Stimulated activated CD8-positive, alpha-beta memory T cell treated with anti-CD3 and anti-CD28 coated beads, Interleukin-7, amount 100 ng/mL, for 4 hours (primary cell): ENCODE measurements at places on chromosomes 1 and 21.

DNA sequence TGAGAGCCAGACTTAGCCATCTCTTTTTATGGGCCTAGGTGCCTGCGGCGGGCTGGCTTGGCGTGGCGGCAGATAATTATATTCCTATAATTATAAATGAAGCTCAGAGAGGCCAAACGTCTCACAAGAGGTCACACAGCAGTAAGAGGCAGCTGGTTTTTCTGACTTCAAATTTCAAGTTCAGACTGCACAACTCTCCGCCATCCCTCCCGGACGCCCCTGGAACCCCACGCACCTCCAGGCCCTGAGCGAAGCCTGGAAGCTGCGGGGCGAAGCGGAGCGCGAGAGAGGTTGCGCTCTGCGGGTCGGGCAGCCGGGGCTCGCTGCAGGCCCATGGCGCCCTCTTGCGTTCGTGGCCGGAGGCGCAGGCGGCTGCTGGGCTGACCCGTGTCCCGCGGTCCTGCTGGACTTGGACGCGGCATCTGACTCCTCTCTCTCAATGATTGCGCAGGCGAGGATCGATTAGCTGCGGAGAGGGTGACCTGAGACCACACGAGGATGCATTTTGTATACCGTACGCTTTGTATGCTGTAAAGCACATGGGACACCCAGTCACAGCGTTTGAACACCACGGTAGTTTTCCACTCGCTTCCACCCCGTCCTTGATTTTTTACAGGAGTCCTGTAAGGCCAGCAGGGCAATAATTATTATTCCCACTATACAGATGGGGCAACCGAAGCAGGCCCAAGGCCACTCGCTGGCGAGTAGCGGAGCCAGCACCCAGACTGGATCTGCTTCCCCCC is 272.7 kb downstream of the FOXD2 start:
- DNase-seq = peak; percentile 32

GRCh38 chr1:109655615-109656519 is at the start of gene GSTM4:
Gene GSTM4, plus strand, starts transcription at chr1:109656099. Its CDS starts 291 bp downstream, at chr1:109656390.
- peak; percentile 55 for DNase-seq

DNA sequence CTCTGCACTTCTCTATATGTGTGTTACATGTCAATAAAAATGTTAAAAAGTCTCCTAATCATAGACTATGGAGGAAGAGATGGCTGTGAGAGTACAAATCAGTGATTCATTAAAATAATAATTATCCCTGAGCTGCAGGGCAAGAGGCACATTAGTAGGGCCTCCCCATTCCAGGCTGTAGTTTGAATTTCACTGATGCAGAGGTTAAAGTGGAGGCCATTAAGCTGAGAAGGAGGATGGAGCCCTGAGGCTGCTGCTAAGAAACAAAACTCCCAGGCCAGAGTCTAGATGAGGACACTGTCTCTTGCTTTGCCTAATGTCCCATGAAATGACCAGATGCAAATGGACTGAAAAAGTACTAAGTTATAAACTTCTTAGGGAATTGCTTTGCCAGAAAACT is 89.1 kb upstream of the WDR26 start:
- DNase-seq = no peak

DNA sequence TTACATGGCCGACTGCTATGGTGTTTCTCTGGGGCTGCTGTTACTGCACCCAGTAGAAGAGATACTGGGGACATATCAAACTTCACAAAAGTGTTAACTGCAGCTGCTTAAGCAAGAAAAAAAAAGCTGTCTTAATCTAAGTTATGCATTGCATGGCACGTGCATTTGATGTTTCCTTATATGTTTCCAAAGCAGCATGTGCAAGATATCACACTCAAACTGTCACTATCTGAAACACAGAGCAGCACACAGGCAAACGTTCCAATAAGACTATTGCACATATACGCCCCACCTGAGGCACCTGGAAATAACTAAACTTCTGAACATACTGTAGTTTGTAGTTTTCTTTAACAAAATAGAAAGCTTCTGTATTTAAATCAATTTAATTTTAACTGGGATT is 671.4 kb upstream of the ADGRL2 start:
- no peak for DNase-seq

GRCh38 chr1:211874521-211875347 is 44.2 kb upstream of the LPGAT1 start:
- DNase-seq = no peak

DNA sequence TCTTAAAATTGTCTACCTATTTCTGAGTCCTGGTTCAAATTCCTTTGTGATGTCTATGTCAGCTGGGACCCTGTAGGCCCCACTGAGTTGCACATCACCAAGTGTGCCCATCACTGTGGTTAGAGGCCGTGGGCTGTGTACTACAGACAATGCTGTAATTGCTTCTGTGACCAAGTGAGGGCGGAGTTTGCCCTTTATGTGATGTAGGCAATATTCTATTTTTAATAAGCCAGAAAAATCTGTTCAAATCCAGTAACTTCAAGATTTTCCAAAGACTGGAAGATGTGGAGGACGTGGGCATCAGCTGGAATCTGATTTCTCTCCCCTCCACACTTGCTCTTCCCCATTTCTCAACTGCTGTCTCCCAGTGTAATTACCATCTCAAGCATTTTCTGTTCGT is 215.4 kb downstream of the PBX1 start:
- DNase-seq = no peak

DNA sequence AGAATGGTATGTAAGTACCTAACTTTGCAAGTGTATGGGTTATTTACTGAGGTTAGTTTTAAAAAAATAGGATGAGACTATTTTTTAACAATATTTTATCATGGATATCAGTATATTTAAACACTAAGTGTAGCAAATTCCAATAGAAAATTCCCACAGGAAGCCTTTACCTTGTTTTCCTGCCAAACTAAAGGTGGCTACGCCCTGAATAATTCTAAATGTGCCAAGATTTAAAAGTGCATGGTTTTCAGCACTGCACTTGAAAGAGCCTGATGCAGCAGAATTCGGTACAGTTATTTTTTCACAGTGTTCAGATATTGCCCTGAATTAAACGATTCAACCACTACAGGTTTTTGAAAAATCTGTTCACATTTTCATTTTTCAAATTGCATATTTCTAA is 1622.8 kb upstream of the B3GALT2 start:
- no peak for DNase-seq

- no peak for DNase-seq
Observed at GRCh38 chr1:227913396-227913763, 34.4 kb downstream of the WNT9A start.

DNA sequence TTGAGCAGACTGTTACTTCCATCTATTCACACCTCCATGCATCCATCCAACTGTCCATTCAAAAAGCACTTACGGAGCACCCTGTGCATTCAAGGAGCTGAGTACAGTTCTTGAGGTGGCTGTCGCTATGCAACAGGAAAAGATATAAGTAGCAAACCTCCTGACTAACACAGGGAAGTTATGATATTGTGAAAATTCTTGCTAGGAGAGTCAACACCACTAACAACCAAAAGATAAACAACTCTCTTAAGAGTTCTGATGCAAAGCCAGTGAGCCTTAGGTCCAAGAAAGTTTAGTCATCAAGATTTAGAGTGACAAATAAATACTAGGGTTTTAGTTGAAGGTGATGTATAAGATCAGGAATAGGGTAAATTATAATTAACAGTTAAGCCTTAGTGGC is 44.5 kb upstream of the TRIM45 start:
- no peak for DNase-seq

- no peak for DNase-seq
Observed at GRCh38 chr1:107264561-107264960, 123.7 kb downstream of the NTNG1 start.

GRCh38 chr1:16158993-16159831 is 3.3 kb upstream of the EPHA2 start:
- DNase-seq = no peak

DNA sequence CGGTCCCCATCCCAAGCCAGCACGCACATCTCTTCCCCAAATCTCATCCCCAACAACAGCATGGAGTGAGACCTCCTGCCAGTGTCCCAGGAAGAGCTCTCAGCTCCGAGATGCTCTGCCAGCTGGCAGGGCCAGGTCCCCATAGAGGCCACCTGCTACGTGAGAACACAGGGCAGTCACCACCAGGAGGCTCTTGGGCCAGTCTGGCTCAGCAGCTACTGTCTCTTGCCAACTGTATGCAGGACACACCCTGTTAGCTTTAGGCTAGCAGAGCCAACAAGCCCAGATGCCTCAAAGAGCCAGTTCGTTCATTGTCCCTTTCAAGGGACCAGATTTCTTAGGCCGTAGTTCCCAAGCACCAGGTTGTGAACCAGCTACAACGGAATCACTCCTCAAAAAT is 36.9 kb downstream of the FBXO2 start:
- DNase-seq = no peak

DNA sequence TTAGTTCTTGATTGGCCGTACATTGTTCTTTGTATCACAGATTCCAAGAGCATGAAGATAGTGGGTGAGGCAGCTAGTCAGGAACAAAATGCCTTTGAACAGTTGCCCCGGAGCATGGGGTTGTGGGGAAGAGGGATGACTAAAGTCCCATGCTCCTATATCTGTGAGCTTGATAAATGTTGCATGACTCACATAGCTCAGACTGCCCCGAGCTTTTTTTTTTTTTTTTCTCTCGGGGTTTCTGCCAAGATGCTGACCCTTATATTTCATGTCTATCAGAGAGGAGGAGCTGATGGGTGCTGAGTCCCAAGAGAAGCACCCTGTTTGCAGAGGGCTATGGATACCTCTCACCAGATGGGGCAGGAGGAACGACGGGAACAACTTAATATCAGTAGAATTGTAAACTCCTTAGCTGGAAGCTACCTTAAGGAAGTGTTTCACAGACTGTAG is 40.6 kb downstream of the SRRM1 start:
- no peak for DNase-seq

DNA sequence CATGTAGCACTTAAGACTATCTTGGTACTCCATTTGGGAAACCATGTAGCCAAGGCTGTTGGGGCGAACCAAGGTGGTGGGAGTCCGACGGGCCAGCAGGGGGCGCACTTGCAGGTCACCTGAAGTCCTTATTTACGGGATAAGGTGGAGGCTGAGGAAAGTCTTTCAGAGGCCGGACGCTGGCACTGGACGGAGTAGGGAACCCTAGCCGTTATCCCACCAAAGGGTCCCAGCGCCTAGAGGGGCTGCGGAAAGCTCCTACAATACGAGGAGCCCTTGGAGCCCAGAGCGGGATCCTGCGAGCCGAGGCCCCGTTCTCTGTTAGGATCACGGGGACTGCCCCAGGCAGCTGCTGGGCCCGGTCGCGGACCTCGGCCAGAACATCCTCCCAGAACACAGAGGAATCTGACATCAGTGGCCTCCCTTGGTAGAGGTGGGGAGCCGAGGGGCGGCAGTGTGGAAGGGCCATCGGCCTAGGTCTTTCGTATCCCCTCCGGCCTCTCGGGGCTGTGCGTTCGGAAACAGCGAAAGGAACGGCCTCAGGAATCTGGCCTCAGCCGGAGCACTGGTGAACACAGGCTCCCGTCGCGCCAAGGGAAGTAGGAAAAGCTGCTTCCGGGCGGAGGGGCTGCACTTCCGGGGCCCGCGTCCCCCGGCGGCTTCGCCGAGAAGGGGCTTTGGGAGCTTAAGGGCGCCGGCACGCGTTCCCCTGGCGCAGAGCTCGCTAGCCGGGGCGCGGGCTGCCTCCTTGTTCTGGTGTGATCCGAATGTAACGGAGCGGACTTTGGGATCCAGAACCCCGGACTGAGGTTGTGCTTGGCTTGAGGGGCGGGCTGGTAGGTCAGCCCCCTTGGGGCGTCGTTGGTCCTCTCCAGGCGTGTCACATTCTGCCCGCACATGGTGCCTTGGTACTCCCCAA is 29.9 kb upstream of the RPTN start:
- peak; percentile 68 for DNase-seq

- no peak for DNase-seq
Observed at GRCh38 chr1:160645386-160646130, 1.3 kb downstream of the SLAMF1 start.

DNA sequence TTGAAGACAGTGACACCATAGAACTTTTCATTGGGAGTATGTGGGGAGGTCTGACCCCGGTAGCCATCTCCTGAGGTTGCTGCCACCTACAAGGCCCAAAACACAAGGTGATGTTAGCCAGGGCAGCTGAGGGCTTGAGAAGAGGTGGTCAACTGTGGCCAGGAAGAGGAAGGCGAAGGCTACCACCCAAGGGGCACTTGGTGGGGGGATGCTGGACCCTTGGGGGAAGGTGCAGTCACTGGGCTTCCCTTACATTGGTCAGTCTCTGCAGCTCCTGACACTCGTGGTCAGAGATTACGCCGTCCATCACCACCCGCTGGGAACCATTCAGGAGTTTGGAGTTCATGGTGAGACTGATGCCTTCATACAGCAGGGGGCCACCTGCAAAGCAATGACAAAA is 12.2 kb upstream of the CLDN19 start:
- DNase-seq = no peak

GRCh38 chr1:49765034-49765433 is 258.7 kb downstream of the AGBL4 start:
- DNase-seq = no peak

DNA sequence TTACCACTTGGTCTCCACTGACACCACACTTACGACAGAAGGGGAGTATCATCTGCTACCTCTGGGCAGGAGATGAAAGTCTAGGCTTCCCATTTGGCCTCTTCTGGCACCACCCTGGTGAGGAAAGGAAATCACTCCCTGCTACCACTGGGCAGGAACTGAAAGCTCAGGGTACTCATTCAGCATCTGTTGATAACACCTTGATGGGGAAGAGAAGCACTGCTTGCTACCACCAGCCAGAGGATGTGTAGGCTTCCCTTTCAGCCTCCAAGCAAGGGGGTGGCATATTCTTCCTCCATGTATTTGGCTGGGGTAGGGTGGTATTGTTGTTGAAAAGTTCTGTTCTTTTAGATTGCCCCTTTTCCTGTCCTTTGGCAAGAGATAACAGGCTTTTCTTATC is 115.0 kb downstream of the ACBD6 start:
- DNase-seq = no peak

- no peak for DNase-seq
Observed at GRCh38 chr1:119906927-119907652, 10.8 kb upstream of the ADAM30 start.

DNA sequence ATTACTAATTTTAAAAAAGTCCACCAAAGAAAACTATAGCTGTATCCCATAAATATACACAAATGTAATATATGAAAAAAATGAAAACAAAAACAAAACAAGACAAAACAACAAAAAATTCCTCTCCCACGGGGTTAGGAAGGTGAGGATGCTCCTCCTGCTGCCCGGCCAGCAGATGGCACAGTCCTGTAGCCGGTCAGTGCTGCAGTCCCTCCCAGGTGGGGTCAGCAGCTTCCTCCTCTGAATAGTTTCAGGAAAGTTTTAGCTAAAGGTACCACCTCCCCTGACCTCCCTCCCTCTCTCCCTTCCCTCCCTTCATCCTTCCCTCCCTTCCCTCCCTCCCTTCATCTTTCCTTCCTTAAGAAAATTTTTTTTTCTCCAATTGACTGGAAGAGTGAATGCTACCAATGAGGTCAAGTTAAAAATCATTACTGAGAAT is 67.8 kb upstream of the BCL10 start:
- no peak for DNase-seq

- no peak for DNase-seq
Observed at GRCh38 chr1:92536980-92537884, 50.5 kb upstream of the GFI1 start.
